ENCODE measurements at places on chromosomes 3 and 15.

DNA sequence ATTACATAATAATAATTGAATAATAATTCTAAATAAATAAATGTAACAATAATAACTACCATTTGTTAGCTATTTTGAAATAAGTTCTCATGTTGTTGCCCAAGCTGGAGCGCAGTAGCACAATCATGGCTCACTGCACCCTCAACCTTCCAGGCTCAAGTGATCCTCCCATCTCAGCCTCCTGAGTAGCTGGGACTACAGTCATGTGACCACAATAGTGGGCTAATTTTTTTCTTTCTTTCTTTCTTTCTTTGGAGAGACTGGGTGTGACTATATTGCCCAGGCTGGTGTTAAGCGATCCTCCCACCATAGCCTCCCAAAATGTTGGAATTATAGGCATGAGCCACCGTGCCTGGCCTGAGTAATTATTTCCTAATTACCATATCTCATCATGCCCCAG is 30.9 kb upstream of the KCNMB3 start:
- DNase-seq: no peak

DNA sequence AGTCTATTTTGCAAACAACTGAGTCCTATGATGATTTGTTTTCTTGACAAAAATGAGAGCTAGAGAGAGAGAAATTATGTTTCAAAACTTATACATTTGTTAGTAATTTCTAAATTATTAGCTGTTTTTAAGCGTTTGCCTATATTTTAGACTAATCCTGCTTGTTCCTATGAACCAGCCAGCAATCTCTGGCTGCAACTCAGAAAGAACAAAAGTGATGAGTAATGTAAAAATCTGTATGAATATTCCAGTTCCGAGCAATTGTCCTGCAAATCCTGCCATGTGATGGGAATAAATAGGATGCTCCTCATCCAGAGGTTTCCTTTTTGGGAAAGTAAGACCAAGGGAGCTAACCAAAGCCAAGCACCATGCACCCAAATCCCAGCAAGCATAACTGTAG is 228.3 kb upstream of the GBE1 start:
- DNase-seq: no peak

- DNase-seq: no peak
Measured at GRCh38 chr3:134619884-134620445, 30.9 kb downstream of the KY start.

- DNase-seq: peak; percentile 27
Measured at GRCh38 chr3:72347819-72348319, 500.4 kb downstream of the SHQ1 start.

- no peak for DNase-seq
Measured at GRCh38 chr3:195236801-195237570, 34.0 kb downstream of the XXYLT1 start.

GRCh38 chr3:131360191-131360755 is 21.3 kb upstream of the NUDT16 start:
- DNase-seq: no peak

DNA sequence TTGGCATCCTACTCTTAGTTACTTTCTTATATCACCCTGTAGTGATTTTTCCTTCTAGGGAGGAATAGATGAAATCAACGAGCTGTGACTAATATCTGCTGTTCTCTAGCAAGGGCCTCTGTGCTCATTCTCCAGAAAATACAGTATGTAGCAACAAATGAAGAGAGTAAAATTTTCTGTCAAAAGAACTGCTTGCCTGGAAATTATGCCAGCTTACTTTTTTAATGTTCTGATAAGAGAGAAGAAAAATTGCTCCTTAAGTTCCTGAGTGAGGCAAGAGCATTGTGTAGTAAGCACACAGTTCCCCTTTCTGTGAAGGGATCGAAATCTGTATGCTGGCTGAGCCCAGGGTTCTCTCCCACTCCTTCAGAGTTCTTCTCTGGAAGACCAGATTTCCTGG is 51.4 kb upstream of the GK5 start:
- DNase-seq: no peak

GRCh38 chr3:28099296-28099695 is 142.1 kb upstream of the CMC1 start:
- no peak for DNase-seq

- no peak for DNase-seq
Measured at GRCh38 chr3:172562871-172563865, 39.9 kb upstream of the TNFSF10 start.

All from activated effector memory CD4-positive, alpha-beta T cell treated with Interleukin-2 at 50 U/mL for 16 hours (primary cell).